ENCODE measurements at places on chromosomes 3 and 15.

DNA sequence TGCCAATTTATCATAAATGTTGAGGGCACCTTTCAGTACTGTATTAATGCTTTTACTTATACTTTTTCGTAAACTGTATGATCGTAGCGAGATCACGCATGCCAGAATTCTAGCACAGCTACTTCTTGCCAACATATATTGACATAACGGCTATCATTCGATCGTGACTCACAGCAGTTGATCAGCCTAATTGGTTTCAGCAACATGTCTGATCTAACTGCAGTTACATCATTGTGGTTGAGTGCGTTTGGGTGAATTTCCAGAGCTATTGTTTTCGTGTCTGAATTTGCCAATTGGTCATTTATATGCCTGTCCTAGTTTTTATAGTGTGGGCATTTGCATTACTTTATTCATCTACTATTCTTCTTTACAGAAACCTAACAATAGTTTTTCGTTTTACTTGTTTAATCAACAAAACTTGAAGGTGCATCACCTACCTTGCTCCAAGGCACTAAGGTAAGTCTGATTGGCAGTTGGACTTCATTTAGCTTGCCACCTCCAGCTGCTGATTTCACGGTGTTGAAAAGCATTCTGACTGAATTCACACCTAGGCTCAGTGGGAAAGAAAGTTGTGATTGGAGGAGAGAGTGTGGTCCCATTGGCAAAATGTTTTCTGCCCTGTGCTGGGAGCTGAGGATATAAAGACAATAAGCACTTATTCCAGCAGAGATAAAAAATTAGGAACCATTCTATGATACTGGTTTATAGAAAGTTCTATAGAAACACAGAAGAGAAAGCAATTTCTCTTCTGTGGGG is 120.9 kb upstream of the RGMA start:
- DNase-seq, result no peak

- no peak for DNase-seq
These were observed 135.4 kb downstream of the PDE8A start for GRCh38 chr15:85116925-85117646.

DNA sequence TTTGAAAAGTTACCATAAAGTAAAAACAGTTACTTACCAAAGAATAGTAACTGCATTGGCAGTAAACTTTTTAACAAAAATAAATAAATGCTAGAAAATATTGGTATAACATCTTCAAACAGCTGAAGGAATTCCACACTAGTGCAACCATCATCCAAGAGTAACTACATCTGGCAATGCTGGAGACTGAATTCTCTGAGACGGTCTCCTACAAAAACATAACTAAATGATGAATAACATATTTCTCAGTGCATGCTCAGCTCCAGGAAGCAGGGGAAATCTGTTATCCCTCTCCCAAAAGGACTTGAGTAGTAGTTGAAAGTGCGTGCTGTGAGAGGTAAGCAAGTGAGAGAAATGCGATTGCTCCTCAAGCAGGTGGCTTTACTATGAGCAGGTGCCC is 526.8 kb upstream of the CCDC54 start:
- DNase-seq, result no peak

- DNase-seq, result no peak
These were observed 140.5 kb upstream of the CADPS start for GRCh38 chr3:63015614-63016309.

- DNase-seq, result no peak
These were observed 58.0 kb upstream of the HERC1 start for GRCh38 chr15:63891768-63892133.

DNA sequence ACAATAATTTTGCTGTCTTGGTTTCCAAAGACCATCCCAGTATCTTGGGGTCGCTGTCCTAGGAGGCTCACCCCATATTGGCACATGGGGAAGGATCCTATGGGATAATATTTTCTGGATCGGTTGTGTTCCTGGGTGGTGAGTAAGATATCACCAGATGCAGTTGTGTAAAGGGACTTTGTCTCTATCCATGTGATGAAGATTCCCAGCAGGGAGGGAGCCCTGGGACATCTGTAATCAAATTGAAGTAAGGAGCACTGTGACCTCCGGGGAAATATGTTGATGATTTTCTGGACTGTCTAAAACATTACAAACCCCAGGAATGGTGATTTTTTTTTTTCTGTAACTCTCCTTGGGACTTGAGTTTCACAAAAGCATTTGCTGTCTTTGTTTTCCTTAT is 36.2 kb upstream of the LRTM1 start:
- DNase-seq, result no peak

DNA sequence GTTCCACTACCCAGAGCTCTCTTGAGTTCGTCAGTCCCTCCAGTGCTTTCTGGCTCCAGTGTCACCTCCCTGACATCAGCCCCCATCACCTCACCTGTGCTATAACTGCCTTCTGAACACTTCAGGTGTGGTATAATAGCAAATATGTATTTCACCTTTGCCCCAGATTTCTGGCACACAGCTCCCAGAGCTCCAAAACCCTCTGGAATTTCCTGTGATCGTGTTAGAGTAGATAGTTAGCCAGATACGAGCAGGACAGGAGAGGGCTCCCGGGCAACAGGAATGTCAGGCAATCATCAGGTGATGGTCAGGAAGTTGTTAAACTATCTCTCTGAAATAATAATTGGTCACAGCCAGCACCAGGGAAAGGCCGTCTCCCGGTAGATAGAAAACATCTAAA is 22.6 kb upstream of the LIMD1 start:
- no peak for DNase-seq

DNA sequence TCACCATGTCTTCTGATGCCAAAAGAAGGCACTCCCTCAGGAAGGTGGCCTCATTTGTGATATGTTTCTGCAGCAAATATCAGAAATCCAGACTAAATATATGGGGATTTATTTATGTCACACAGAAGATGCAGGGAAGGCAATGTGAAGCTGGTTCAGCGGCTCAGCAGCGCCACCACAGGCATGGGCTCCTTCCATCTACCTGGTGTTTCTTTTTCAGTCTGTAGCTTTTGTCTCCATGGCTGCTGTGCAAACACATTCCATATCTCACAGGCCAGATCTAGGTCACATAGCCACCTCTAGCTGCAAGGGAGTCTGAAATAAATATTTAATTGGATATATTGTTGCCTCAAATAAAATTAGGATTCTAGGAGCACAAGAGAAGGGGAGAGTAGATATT is 502.1 kb upstream of the IL12A start:
- no peak for DNase-seq

GRCh38 chr3:175107231-175107630 is 248.1 kb downstream of the NAALADL2 start:
- DNase-seq, result no peak

DNA sequence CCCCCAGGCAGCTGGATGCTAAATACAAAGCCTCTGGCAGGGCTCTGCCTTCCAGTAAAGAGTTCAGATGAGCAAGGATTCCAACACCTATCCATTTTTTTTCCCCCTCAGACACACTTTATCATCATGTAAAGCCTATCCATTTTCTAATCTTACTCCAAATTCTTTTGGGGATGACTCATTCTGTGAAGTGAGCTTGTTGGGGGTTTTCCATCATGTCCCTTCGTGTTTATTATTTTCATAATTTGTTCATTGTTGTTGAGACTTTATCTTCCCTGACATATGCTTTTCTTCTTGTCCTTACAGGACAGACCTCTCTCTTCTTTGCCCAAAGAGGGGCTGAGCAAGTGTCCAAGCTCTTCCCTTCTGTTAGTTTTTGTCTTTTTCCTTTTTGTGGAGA is 34.7 kb upstream of the SH3BP5 start:
- no peak for DNase-seq

DNA sequence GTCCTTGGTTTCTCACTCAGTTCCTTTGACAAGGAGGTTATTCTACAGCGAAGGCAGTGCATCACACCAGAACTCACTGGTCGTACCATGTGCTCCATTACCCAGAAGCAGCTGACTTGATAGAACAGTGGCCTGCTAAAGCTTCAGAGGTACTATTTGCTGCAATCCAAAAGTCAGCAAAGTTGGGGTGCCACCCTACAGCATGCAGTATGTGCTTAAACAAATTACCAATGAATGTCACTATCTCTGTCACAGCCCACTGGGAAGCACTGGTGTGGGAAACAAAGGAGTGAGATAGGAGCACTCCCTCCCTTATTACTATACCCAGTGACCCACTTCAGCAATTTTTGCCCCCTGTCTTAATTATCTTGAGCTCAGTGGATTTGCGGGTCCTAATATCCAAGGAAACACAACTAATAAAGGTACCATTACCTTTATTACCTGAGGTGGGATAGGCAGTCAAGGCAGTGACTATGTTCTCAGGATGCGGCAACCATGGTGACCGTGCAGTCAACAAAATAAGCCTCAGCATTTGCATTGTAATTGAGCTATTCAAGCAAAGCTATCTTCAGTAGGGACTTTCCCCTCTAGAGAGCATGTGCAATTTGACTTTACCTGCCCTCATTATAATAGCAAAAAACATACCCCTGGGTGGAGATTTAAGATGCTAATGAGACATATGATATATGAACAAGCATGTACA is 199.4 kb downstream of the OCA2 start:
- no peak for DNase-seq

DNA sequence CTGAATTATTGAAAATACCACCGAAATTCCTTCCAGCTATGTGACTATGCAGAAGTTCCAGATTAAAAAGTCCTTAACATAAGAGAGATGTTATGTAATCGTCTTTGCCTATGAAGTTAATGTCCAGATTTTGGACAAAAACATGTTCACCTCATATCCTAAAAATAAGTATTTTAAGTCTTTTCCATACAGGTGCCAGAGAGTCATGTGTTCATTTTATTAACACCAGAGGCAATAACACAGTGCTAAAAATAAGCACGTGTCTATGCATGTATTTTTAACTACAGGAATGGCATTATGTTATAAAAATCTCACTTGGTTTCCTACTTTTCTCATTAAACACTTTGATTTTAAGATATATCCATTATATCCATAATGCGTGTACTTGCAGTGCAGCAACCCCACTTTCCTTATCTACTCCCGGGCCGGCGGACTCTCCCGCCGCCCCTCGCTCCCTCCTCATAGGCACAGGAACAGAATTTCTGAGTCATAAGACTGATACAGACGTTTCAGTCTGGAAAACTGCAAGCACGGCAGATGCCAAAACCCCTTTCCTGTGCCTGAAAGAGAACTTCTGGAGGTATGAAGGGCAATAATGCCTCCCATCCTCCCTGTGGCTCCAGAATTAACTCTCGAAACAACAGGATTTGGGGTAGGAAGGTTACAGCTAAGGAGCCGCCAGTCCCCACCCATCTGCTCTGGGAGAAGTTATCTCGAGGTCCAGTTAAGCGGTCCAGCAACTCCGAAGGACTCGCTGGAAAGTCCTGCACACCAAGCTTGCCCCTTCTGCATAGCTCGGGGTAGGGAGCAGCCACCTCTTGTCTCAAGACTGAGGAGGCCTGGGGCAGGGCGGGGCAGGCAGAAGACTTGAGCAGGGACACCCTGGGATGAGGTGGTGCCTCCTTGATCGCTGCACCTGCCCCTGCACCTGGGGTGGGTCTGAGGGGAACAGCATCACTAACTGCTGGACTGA is 22.3 kb upstream of the PSTPIP1 start:
- DNase-seq, result no peak

DNA sequence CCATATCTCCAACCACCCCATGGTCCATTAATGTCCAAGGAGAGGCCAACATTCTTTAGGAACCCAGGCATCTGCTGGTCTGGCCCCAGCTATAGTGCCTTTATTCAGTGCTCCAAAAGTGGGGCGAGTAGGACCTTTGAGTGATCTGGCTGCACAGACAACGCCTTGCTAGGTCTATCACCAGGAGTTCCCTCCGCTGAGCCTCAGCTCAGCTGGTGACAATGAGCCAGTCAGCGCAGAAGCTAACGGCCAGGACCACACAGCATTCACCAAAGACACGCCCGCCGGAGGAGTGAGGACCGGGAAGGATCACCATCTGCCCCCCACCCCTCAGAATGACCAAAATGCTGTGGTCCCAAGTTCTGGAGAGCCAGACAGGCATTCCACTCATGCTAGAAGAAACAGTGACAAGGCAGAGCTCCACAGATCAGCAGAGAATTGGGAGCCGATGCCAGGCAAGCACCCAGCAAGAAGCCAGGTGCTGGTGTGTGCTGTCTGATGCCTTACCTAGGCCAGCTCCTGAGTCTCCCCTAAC is 19.0 kb downstream of the TBC1D2B start:
- no peak for DNase-seq

DNA sequence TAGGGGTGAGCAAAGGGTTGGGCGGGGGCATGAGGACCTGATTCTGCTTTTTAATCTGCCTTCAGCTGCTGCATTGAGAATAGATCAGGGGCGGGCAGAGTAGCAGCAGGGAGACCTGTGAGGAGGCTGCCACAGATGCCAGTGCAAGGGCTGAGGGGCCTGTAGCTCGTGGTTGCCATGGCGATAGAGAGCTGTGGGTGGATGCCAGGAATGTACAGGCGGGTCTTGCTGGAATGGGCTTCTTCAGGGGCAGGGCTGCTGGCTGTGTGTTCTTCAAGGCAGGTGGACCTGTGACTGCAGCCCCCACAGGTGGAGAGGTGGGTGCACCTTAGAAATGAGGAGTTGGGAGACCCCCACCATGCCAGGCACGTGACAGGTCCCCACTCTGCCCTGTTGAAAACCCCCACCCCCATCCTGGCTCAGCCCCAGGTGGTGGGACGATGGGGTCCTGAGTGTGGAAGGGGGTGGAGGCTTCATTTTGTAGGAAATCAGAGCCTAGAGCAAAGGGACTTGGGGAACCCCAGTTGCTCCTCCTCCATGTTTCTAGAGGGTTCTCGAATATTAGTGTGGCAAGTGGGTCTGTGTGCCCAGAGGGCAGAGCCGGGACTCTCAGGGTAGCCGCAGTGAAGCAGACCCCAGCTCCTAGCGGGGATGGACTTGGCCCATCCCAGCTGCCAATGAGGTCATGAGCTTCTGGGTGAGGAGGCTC is 38.3 kb downstream of the SLC6A6 start:
- no peak for DNase-seq

- DNase-seq, result no peak
These were observed 53.0 kb downstream of the ARHGEF3 start for GRCh38 chr3:56748663-56749231.

- no peak for DNase-seq
These were observed 34.6 kb downstream of the PAK2 start for GRCh38 chr3:196774191-196774820.

All from thoracic aorta (tissue), 2 donors.